CD4-positive, CD25-positive, alpha-beta regulatory T cell (primary cell): ENCODE measurements at places on chromosomes 6 and 20. TPM values are rescaled to one million over a fixed set of nuclear protein-coding genes. Genes with fewer than 3 reads are reported as not detected.

DNA sequence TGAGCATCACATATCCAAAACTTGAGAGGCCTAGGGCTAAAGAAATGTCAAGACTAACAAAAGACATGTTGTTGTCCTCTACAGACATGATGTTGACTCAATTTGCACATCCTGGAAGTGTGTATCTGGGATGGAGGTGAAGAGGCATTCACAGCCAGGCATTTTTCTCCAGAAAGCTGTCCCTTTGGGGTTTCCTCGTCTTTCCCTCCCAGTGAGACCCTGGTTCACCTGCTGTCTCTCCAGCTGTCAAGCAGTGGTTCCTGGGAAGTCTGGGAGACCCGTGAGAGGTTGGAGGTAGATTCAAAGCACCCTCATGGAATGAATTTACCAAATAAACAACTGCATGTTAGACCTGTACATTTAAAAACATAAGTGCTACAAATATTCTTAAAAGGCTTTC lies 32.1 kb downstream of the BACH2 start:
- peaks cover 21% of the 10 kb centered on the region for H3K4me1 ChIP-seq
- H3K27me3 ChIP-seq: no peaks in the 10 kb centered on the region
- H3K36me3 ChIP-seq: no peaks in the 10 kb centered on the region
- H3K27ac ChIP-seq: no peak overlapping the region
- H3K4me3 ChIP-seq: no peak overlapping the region
- no peak for DNase-seq

- H3K36me3 ChIP-seq: no peaks in the 10 kb centered on the region
- no peak overlapping the region for H3K27ac ChIP-seq
- H3K4me3 ChIP-seq: no peak overlapping the region
- DNase-seq: no peak
Measured at GRCh38 chr20:38789503-38790199, 15.8 kb upstream of the PPP1R16B start.

GRCh38 chr6:168863467-168863866 lies 390.2 kb downstream of the THBS2 start:
- H3K4me3 ChIP-seq: no peak overlapping the region
- no peak overlapping the region for H3K27ac ChIP-seq
- DNase-seq: no peak
- H3K4me1 ChIP-seq: no peaks in the 10 kb centered on the region

KCNB1 gene
- not detected for total RNA-seq
